Caki2 (cell line): ENCODE measurements at places on chromosomes 12 and 14.

DNA sequence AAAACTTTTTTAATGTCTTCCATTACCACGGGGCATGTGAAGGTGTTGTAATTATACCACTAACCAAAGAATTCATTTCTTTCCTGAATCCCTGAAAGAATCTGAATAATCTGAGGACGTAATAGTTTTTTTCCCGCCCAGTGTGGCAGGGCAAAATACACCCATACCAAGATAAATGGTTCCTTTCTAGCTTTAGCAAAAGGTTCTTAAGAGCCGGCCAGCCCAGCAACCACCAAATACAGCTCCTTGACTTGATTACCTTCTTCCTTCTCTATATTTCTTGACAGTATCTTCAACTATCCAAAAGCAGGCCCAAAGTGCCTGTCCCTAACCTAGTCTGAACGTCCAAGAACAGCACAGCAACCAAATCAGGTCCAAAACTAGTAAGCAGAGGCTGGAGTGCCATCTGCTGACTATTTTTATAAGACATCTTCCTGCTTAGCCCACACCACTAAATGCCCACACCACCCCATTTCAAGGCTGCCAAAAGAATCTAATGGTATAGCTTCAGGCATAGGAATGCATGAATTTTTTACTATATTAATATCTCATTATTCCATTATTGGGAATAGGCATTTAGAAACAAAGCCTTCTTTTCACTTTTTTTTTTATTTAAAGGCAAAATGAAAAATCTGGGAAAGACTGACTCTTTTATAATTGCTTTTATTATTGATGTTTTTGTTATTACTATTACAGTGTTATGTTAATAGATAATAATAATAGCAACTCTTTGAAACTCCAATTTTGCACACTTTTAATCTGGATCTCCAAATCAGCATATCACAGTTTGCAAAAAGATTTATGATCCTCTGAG is 524.4 kb downstream of the MED13L start:
- peak; percentile 40 for DNase-seq

DNA sequence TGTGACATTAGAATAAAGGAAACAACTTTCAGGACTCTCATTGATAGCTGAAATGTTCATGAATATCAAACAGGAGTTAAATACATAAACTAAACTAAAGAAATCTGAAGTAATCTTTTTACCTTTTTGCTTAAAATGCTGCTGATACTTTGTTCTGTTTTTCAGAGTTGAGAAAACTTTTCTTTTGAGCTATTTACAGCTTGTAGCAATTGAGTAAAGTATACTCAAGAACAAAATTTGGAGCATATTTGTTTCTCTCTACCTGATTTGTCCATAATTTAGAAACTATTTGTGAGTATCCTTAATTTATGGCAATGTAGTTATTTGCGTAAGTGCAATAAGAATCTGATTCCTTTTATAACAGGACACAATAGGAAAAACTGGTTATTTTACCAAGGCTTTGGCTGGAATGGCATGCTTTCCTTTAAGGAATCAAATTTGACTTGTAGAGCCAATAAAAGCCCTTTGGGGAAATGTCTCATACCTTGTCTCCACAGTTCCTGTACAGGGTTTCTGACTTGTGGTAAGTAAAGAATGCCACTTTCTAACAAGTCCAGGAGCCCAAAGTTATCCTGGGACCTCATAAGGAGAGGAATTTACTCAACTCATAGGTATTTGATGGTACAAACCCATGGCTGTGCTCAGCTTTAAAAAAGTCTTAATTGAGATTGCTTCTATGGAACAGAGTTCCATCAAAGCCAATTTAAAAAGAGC is 195.7 kb downstream of the TMEM117 start:
- peak; percentile 5 for DNase-seq

GRCh38 chr14:94469261-94469660 is 6.7 kb downstream of the SERPINA9 start:
- DNase-seq: no peak

GRCh38 chr12:62785941-62786559 is 148.9 kb downstream of the PPM1H start:
- DNase-seq: peak; percentile 81

GRCh38 chr14:34538871-34539406 is 562 bp downstream of the EAPP start:
- no peak for DNase-seq
